ENCODE measurements at places on chromosomes 5 and 9.

- DNase-seq: no peak
Measured at GRCh38 chr9:137087409-137087925, 682 bp downstream of the MAN1B1 start.

DNA sequence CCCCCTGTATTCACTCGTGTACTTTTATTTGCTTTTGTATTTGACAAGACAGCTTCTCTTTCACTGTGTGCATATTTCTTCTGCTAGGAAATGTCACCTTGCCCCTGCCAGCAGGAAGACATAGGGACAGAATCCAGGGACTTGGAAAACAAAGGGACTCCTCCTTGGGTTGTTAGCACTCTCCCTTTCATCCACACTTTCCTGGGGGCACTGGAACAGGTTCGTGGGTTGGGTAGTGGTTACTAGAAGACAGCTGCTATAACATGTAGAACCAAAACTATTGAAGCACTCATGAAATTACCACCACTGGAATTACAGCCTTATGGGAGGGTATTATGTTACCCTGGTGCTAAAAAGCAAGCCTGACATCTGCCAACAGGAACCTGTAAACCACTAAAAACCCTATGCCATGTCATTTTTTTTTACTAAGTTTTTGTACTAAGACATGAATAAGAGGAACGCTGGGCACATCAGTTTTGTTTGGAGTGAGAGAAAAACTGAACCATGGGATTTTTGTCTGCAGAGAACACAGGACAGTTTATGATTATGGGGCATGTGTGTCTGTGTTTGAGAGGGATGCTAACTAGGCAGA is 4.7 kb upstream of the CCL28 start:
- DNase-seq: no peak

- DNase-seq: no peak
Measured at GRCh38 chr5:1666221-1666620, 133.4 kb downstream of the MRPL36 start.

GRCh38 chr9:130114741-130115140 is 57.5 kb upstream of the NCS1 start:
- DNase-seq: no peak

DNA sequence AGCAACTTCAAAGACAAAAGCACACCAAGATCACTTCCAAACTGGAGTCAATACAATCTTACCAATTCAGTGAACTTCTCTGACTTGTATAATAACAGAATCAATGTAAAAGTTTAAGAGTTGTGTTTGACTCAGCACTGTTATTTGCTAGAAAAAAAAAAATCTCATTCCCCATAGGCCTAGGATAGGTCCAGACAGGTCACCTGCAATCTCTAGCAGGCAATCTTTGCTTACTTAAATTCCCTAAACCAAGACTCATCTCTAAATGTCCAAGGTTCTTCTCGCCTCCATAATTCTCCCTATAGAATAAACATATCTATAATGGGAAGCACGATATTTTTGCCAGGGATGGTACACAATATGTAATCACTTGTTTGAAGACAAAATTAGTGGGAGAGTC is 2.5 kb downstream of the FAM169A start:
- DNase-seq: no peak

DNA sequence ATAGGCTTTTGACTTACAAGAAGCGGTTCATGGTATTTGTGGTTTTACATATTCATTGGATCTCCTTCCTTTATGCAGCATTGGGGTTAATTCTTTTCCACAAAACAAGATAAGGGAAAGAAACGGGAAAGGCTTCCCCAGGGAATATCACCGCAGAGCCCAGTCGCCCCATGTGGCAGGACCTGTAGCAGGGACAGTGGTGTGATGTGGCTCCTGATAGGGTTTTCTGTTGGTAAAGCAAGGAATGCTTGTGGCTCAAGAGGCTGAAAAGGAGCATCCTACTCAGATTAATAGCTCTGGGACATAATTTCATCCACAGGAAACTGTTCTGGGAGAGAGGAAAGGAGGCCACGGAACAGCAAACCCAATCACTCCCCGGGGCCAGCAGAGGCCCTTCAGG is 699.9 kb downstream of the MTRR start:
- DNase-seq: no peak

DNA sequence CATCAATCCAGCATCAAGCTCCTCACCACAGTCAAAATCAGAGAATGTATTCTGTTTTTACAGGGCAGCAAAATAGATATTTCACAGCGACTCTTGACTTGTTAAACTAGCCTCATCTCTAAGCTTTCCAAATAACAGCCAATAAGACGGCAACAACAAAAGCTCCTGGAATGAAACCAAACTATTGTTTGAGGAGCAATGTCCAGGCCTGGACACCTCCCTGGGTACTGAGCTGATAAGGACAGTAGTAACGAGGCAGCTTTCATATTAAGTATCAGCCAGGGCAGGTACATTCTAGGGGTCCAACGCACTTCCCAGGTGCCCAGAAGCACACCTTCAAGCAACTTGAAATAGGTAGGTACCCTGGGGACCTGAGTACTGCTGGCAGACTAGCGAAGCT is 260.3 kb downstream of the ENC1 start:
- DNase-seq: no peak

- DNase-seq: no peak
Measured at GRCh38 chr9:72424131-72424530, 59.1 kb upstream of the ZFAND5 start.

Data from activated T-helper 1 cell treated with anti-CD3 and anti-CD28 coated beads, Interleukin-2, amount 50 U/mL, for 16 hours (primary cell).